ENCODE measurements at places on chromosomes 1 and 21.

DNA sequence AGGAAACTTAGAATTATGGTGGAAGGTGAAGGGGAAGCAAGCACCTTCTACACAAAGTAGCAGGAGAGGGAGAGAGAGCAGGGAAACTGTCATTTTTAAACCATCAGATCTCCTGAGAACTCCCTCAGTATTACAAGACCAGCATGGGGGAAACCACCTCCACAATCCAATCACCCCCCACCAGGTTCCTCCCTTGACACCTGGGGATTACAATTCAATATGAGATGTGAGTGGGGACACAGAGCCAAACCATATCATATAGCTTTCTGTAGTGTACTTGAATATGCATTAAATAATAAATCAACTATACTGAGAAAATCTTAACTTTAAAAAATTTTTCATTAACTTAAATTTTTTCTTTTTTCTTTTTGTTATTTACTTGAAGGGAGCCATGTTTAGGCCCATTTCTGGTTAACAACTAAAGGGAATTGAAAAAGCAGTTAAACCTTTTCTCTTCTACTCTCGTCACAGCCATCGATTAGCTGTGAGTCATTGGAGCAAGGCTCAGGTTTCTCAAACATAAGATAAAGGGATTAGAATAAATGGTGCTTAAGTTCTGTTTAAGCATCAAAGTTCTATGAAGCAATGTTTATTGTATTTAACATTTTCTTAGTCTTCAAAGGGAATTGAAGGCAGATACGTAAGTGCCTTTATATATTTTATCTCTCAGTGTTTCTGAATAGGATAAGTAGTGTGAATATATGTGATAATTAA, 72.2 kb upstream of the DPT start:
- DNase-seq = no peak

DNA sequence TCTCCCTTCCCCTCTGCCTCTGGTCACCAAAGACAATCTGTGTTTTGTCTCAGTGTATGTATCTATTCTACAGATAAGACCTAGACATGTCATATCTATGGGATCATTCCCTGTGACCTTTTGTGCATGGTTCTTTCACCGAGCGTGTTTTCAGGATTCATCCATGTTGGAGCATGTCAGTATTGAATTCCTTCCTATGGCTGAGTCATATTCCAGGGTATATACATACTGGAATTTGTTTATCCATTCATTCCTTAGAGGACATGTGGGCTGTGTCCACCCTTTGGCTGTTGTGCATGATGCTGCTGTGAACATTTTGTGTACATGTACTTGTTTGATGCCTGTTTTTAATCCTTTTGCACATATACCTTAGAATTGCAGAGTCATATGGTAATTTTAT, 69.9 kb downstream of the NFASC start:
- no peak for DNase-seq

DNA sequence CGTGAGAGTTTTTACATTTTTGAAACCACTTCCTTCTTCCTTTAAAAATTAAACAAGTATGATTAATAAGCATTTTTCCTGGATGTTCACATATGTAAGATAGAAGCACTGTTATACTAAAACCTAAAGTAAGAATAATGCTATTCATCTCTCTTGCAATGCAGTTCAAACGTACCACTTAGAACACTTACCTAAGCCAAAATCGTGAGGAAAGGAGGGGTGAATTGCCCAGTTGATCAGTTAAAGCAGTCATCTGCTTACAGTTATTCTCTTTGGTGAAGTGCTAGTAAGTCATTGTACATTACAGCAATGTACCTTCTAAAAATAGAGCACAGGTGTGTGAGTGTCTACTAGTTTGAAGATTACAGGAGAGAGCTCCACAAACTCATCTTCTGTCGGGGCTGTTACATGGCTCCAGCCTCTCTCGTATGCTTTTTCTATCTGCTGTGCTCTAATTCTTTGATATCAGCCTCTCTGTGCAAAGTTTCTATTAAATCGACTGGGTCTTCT, 3.4 kb downstream of the NCAM2 start:
- DNase-seq = no peak

DNA sequence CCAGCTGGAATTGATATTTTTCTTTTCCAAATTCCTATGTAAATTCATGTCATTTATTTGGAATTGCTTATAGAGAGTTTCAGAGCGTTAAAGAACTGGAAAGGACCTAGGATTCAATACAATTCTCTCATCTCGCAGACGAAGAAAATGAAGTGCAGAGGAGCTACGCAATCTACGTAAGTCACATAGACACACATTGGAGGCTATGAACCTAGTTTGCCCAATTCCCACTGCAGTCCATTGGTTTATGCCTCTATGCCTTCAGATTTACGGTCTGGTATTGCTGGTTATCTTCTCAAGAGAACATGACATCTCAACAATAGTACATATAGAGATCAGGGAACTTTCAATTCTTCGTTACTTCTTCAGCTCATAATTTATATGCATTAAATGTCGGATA, 971 bp upstream of the RNF2 start:
- DNase-seq = no peak

DNA sequence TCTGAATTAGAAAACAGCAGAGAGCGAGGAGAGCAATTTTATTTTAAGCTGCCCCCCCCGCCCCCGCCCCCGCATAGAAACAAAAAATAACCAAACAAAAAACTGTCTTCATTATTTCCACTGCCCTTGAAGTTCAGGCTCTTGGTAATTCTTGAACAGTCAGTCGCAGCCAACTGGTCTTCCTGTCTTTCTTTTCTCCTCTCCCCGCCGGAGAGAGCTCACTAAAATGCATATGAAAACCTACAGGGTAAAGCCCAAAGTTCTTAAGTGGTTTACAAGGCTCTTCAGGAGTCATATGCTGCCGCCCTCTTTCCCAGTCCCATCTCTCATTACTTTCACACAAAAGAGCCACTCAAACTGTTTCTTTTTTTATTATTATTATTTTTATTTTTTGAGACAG, 1.1 kb upstream of the ANKRD35 start:
- no peak for DNase-seq

DNA sequence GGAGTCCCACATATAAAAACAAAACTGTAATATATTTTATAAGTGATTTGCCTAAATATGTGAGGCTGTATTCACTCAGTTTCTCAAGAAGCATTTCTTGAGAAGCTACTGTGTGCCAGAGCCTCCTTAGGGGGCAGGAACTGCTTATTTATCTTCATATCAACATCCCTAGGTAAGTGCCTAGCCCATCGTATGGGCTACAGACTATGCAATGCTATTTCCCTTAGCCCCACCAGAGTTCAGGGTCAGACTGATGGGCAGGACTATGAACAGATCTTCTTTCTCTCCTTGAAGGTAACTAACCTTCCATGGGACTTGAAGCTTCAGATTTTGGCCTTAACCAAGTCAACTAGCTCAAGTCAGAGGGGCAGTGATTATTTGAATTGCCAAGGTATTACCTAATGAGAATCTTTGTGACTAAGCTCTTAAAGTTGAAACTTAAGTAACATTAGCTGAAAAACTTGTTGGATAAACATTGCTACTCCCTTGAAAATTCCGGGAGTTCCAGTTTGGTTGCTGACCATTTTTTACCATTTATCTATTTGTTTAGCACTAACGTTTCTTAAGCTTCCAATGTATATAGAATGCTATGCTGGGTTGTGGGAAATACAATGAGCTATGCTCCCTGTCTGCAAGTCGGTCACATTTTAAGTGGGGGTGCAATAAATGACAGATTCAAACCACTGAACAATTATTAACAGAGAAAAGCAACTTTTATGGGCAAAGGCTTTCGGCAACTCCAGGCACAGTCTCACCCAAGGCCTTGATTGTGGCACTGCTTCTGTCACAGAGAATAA, 85.2 kb downstream of the GPR88 start:
- no peak for DNase-seq

- DNase-seq = no peak
Observed at GRCh38 chr1:165914136-165914798, 86.9 kb downstream of the UCK2 start.

DNA sequence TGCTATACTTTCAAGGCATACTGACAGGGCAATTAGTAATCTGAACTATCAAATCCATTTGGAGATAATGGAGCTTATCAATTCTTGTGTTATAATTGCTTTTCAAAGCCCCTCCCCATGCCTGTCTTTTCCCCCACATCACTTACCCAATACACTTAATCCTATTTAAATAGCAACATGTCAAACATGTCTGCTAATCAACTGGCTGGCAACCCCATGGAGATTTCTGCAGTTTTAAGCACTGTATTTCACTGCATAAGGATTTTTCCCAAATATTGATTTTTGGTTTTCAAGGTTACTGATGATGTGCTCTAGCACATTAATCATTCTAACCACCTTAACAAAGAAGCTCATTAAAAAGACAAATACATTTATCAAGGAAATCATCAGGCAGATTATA, 800.3 kb downstream of the PLA2G4A start:
- DNase-seq = no peak

- no peak for DNase-seq
Observed at GRCh38 chr1:39370602-39371001, 120.8 kb upstream of the BMP8A start.

- DNase-seq = no peak
Observed at GRCh38 chr1:6580593-6581409, 1.0 kb downstream of the ZBTB48 start.

DNA sequence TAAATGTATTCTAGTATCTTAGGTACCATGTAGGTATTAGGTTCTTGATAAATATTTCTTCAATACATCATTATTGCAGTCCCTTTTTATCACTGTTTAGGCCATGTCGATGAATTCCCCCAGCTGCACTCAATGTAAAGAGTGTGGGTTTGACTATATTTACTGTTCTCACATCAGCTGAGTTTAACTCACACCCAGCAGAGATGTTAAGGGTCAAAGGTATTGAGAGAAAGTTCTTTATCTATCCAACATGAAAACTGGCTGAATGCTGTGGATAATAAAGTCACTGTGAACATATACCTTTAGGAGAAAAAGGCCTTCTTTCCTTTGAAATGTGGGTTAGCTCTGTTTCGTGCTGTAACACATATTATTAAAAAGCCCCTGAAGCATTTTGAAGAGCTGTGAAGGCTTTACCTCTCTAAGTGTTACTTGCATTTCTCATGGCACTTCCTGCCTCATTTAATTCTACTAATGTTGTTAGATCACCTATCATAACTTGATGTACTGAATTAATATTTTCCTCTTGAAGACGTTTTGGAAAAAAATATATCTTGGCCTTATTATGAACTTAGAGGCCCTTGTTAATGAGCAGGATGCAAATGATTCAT, 19.1 kb upstream of the LYST start:
- DNase-seq = no peak

GRCh38 chr1:1000357-1001056, 610 bp upstream of the HES4 start:
- DNase-seq = peak; percentile 92

DNA sequence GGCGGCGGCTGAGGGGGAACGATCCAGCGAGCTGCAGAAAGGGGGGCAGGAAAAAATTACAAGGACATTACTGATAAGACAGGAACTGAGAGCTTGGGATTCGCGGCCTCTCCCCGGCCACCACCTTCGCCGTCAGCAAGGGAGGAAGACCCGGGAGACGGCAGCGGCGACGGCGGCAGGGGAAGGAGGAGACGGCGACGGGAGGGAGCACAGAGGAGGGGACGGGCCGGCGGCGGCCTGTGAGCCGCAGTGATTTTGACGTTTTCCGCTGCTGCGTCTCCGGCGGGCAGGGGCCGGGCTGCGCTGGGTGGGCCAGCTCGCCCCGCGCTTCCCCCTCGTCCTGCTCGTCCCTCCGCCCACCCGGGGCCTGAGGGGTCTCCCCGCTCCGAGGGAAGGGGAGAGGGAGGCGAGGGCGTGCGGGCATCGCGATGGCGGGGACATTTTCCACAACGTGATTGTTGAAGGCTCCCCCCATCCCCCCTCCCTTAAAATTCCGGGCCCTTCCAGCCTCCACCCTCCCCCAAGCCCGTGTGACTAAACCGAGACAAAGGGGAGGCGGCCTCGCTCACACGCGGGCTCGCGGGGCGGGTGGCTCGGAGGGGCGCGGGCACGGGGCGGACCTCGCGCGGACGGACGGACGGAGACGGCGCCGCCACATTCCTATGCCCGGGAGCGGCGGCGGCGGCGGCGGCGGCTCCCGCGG, 407 bp downstream of the CAMSAP2 start:
- DNase-seq = peak; percentile 92

DNA sequence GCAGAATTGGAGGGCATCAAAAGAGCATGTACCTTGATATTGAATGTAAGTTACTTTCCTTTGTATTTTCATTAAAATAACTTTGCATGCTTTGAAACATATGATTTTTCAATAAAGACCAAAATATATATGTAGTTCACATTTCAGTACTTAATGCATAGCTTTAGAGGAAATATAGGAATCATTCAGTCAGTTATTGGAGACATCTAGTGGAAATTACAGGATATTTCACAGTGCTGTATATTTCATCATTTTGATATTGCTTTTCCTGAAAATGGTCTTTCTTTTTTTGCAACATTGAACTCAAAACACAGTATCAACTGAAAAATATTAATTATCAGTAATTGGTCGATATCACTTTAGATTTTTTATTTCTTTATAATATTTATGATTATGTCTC, 375.8 kb downstream of the NCAM2 start:
- no peak for DNase-seq

DNA sequence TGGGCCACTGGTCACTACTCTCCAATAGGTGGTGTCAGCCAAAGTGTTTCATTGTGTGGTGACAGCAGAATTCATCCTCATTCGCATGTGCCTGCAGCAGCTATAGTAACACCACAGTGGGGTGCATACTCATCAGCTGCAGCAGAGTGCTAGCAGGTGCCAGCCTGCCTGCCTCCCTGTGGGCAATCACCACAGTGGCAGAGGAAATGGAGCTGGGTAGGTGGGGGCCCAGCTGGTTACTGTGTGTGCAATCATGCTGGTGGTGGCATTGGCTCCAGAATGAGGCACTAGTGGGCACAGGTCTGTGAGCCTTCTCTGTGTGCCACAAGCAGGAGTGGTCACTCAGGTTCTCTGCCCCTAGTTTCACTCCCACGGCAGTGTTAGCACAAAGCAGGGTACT, 579.2 kb downstream of the PTPRC start:
- peak; percentile 52 for DNase-seq

DNA sequence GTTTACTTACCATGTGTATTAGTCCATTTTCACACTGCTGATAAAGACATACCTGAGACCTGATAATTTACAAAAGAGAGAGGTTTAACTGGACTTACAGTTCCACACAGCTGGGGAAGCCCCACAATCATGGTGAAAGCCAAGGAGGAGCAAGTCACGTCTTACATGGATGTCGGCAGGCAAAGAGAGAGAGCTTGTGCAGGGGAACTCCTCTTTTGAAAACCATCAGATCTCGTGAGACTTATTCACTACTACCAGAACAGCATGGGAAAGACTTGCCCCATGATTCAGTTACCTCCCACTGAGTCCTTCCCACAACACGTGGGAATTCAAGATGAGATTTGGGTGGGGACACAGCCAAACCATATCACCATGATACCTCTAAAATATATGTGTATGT, 39.3 kb upstream of the ERRFI1 start:
- DNase-seq = no peak

DNA sequence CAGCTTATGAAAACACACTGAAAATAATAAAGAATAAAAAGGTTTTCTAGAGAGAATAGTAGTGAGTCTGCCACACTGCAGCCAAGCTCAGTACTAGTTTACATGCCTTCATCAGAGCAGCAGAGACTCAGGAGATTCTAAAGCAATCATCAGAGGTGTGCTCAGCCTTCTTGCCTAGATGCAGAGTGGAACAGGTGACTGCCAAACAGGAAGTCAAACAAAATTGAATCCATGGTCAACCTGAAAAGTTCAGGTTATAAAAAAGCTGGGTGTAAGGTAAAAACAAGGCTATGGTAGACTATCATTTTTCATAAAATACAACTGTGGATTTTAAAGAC, 165.3 kb upstream of the C1orf105 start:
- no peak for DNase-seq

Measured in coronary artery (tissue), 2 donors.